Activated T-cell treated with anti-CD3 and anti-CD28 coated beads, Interleukin-2, amount 50 U/mL, for 72 hours (primary cell): ENCODE measurements at places on chromosomes 6 and 20.

- no peak for DNase-seq
Measured at GRCh38 chr6:41111017-41111416, 38.2 kb downstream of the NFYA start.

DNA sequence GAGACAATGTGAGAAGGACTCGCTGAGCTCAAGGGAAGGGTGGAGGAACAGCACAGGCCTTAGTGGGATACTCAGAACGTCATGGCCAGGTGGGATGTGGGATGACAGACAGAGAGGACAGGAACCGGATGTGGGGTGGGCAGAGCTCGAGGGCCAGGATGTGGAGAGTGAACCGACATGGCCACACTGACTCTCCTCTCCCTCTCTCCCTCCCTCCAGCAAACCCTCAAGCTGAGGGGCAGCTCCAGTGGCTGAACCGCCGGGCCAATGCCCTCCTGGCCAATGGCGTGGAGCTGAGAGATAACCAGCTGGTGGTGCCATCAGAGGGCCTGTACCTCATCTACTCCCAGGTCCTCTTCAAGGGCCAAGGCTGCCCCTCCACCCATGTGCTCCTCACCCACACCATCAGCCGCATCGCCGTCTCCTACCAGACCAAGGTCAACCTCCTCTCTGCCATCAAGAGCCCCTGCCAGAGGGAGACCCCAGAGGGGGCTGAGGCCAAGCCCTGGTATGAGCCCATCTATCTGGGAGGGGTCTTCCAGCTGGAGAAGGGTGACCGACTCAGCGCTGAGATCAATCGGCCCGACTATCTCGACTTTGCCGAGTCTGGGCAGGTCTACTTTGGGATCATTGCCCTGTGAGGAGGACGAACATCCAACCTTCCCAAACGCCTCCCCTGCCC, 1.7 kb downstream of the TNF start:
- peak; percentile 72 for DNase-seq

GRCh38 chr6:78157606-78158005, 504.8 kb downstream of the MEI4 start:
- DNase-seq = no peak

GRCh38 chr6:36897609-36898008, 11.9 kb downstream of the C6orf89 start:
- DNase-seq = no peak

- no peak for DNase-seq
Measured at GRCh38 chr6:167731216-167731615, 95.5 kb upstream of the AFDN start.

- no peak for DNase-seq
Measured at GRCh38 chr6:56079751-56080540, 167.4 kb downstream of the COL21A1 start.

GRCh38 chr6:9704989-9705388, 709.9 kb downstream of the TFAP2A start:
- no peak for DNase-seq

GRCh38 chr20:13442986-13443385, 195.7 kb downstream of the TASP1 start:
- no peak for DNase-seq

DNA sequence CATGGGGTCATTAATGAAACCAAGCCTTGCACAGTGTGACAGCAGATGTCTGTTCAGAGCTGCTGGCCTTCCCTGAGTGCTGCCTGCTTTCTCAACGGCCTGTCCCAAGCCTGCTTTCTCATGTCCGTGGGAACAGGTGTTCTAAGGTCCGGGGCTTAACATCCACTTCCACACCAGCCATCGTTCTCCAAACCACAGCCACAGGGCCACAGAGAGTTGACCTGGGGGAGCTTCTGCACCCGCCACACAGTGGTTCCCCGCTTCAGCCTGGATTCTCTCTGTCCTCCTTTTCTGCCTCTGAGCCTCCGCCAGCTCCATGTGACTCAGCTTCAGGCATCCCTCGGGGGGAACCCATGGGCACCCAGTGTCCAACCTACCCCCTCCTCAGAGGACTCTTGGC, 26.9 kb upstream of the PPP1R3G start:
- no peak for DNase-seq

- DNase-seq = peak; percentile 24
Measured at GRCh38 chr6:28807682-28808280, 116.0 kb downstream of the TRIM27 start.
